ENCODE measurements at places on chromosomes 2 and 18.

DNA sequence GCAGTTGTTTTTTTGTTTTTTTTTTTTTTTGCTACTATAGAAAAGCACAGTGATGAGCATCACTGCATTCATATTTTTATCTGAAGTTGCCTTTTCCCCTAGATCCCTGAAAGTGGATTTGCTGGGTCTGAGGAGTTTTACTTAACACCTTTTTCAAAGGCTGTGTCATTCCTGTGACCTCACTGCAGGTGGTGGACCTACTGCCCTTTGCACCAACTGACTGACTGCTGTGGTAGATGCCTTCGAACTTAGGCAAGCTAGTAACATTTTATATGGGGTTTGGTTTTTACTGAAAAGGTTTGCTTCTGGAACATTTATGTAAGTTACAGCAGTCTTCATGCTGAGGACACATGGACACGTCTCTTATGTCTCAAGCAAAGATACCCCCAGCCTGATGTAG lies 36.2 kb downstream of the SPTBN1 start:
- DNase-seq, result no peak

DNA sequence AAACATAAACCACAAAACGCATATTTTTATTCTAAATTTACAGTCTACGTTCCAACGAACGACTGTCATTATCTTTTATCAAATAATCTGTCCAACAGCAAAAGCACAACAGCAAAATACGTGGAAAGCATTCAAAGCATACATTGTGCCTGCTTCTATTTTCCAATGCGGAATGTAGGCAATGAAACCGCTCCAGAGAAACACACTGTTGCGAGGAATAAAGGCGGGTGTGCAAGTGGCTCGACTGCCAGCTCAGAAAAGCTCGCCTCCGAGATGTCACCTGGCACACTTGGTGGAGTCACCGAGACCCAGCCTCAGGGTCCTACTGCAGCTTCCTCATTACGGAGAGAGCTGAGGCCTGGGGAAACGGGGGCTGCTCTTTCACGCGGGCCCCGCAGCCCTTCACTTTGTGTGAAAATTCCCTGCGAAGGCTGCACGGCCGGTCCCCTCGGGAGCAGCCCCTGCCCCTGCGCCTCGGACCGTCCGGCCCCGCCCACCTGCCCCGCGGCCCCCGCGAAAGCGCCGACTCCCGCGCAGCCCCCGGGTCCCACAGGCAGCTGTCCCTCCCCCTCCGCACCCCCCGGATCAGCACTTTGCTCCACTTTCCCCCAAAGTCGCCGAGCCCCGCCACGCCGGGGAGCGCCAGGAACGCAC lies 752 bp downstream of the MGAT4A start:
- DNase-seq, result peak; percentile 24

GRCh38 chr2:104861351-104862057 lies 7.6 kb downstream of the POU3F3 start:
- DNase-seq, result no peak

GRCh38 chr18:40546875-40547274 lies 1408.2 kb upstream of the PIK3C3 start:
- no peak for DNase-seq

GRCh38 chr18:75168619-75169018 lies 40.3 kb downstream of the PTGR3 start:
- no peak for DNase-seq

DNA sequence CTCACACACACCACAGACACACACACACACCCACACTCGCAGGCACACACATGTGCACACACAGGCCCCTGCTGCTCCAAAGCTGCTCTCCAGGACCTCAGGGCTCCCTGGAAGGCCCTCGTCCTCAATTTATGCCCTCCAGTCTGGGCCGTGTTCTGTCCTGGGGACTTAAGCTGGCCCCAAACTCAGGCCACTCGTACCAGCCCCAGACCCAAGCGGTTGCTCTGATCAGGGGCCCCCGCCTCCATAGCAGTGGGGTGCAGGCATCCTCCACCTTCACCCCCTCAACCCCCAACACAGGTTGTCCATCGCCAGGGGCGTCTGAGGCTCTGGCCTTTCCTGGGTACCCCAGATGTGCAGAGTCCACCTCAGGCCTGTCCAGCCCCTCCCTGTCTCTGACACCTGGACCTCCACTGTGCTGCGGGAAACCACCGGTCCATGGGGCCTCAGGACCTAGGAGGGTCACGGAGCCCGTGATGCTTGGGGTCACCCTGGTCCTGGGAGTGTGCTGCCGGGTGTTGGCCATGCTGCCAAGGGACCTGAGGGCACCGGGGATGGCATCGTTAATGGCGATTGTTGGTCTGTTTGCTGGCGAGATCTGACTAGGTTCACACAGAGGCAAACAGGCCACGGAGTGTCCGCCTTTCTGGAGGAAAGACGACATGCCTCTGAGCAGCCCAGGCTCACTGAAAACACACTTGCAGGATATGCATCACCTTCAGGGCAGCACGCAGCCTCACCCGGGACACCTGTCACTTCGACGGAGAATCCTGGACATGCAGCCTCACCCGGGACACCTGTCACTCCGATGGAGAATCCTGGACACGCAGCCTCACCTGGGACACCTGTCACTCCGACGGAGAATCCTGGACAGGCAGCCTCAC lies 155.6 kb downstream of the NDUFA10 start:
- DNase-seq, result no peak

DNA sequence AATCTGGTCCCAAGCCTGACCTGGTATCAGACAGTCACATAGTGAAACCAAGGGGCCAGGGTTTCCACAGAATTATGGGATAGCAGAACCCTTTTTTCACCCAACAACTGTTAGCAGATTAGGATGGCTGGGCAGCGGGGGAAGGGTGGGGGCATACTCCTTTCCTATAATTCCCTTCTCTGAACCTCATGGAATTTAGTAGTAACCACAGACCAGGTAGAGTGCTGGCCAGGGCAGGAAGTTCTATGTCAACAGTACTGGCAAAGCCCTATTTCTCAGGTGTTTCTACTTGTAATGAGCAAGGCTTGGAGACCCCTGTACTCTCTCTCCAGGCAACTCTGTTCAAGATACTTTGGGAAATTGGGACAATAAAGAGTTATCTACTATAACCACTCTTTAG lies 174.6 kb downstream of the THADA start:
- no peak for DNase-seq

DNA sequence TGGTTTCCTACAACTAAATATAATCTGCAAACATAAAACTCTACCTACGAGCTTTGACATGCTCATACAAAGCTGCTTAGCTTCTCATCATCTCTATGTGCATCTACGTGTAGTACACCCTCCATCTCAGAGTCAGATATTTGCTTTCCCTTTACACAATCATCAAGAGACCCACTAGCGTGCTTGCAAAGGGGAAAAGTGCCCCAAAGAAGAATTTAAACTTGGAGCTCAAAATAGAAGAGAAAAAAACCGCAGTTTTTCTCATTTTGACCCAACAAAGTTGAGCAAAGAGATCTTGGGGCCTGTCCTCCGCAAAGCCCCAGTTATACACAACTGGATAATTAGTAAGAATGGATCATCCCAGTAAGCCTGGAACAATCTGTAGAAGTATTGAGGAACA lies 104.1 kb downstream of the PAX3 start:
- DNase-seq, result no peak

- DNase-seq, result no peak
These were observed 58.5 kb downstream of the KCTD1 start for GRCh38 chr18:26489881-26490280.

GRCh38 chr18:14179306-14179705 lies 47.1 kb upstream of the ZNF519 start:
- DNase-seq, result no peak

DNA sequence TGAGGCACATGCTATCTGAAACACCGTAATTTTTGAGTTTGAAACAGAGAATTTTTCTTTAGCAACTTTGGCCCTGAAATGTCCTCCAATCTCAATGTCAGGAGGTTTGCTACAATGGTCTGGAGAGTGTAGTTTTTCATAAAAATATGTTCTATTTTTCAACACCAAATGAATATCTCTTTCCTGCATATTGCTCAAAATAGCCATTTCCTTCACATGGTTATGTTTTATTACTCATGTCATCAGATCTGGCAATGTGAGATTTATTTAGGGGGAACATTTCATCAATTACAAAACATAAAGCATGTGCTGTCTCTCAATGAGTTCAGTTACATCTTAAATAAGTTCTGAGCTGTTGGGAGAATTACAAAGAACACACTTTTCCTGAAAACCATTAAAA lies 871.9 kb upstream of the FSHR start:
- no peak for DNase-seq

GRCh38 chr2:219119422-219120043 lies 41.1 kb downstream of the NHEJ1 start:
- no peak for DNase-seq

DNA sequence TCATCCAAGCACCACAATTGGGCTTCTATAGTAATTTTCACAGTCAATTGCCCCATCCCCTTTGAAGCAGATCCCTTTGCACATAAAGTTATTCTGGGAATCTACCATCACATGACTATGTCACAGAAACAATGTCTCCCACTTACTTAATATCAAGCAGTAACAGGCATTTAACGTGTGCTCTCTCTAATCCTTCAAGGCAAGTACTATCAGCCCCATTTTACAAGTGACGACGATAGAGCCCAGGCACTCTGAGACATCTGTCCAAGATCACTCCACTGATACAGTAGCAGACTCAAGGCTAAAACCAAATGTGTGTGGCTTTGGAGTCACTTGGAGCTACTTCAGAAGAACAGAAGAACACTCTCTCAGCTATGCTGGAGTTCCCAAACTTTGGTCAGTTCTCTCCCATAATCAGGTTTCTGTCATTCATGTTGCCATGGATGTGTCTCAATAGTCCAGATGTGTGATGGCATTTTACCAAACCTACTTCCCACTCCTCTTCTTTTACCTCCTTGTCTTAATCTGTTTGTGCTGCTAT lies 39.7 kb downstream of the PID1 start:
- DNase-seq, result no peak

DNA sequence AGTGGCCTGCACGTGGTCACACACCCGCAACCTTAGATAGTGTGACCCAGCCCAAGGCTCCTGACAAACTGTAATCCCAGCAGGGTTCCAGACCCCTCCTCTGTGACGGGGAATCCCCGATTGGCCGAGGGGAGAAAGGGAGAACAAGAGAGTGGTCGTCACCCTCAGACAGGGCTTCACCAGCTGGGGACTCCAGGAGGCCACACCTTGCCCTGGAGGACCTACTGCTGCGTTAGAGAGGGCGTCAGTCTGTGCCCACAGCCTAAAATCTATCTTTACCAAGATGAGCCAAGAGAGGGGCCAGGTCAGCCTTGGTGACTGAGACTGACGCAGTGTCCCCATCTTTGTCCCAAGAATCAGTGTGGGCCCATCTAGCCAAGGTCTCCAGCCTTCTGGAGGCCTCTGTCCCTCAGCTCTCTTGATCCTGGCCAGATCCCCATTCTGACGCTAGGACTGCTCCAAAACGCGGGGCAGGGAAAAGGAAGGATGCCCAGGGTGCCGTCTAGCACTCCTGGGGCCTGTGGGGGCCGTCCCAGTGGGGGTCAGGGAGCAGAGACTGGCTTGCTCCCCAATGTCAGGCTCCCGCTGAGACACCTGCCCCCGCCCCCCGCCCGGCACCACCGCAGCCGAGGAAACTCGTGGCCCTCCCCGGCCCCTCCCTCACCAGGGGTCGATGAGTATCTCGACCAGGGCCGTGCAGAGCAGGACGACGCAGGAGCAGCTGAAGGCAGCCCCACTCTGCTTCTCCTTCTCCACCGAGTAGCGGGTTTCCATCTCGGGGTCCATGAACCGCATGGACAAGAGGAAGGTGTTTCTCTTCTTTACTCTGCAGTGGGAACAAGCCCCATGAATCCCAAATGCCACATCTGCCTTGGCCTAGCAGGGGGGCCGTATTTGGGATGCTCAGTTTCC lies 40.9 kb downstream of the CENPO start:
- DNase-seq, result no peak
